ENCODE measurements at places on chromosomes 11 and 22. TPM values are rescaled to one million over a fixed set of nuclear protein-coding genes. Genes with fewer than 3 reads are reported as not detected.

Gene OR2AG2
- total RNA-seq: 0.29 TPM

Gene BEST1
- 0.61 TPM for total RNA-seq

Gene PRPF19
- total RNA-seq: 142 TPM

DNA sequence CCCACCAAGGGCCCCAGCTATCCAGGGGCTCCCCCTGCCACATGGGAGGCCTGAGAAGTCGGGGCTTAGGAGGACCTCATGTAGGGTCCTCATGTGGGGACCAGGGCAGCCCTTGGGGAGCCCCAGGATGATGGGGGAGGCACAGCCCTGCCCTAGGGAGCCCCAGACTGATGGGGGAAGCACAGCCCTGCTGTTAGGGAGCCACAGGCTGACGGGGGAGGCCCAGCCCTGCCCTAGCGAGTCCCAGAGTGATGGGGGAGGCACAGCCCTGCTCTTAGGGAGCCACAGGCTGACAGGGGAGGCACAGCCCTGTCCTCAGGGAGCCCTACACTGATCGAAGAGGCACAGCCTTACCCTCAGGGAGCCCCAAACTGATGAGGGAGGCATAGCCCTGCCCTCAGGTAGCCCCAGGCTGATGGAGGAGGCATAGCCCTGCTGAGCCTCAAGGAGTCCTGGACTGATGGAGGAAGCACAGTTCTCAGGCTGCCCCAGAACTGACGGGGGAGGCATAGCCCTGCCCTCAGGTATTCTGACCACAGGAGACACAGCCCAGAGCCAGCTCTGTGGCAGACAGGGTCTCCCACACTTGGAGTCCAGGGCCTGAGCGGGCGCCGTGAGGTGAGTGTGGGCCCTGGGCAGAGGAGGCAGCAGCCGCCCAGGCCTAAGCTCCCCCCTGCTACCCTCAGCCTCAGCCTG, 10.8 kb downstream of the PRR33 start:
- peak; percentile 3 for DNase-seq
- H3K36me3 ChIP-seq: no peaks in the 10 kb centered on the region
- no peak overlapping the region for H3K27ac ChIP-seq
- H3K27me3 ChIP-seq: no peaks in the 10 kb centered on the region
- no peak overlapping the region for H3K4me3 ChIP-seq

DNA sequence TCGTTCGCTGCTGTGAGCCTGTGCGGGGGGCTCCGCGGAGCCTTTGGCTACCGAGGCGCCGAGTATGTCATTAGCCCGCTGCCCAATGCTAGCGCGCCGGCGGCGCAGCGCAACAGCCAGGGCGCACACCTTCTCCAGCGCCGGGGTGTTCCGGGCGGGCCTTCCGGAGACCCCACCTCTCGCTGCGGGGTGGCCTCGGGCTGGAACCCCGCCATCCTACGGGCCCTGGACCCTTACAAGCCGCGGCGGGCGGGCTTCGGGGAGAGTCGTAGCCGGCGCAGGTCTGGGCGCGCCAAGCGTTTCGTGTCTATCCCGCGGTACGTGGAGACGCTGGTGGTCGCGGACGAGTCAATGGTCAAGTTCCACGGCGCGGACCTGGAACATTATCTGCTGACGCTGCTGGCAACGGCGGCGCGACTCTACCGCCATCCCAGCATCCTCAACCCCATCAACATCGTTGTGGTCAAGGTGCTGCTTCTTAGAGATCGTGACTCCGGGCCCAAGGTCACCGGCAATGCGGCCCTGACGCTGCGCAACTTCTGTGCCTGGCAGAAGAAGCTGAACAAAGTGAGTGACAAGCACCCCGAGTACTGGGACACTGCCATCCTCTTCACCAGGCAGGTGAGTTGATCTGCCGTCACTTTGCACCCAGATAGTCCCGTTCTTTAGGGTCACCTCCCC, 1.0 kb downstream of the ADAMTS15 start:
- no peak for DNase-seq
- peaks cover 3% of the 10 kb centered on the region for H3K4me1 ChIP-seq
- no peak overlapping the region for H3K27ac ChIP-seq
- H3K36me3 ChIP-seq: no peaks in the 10 kb centered on the region

DNA sequence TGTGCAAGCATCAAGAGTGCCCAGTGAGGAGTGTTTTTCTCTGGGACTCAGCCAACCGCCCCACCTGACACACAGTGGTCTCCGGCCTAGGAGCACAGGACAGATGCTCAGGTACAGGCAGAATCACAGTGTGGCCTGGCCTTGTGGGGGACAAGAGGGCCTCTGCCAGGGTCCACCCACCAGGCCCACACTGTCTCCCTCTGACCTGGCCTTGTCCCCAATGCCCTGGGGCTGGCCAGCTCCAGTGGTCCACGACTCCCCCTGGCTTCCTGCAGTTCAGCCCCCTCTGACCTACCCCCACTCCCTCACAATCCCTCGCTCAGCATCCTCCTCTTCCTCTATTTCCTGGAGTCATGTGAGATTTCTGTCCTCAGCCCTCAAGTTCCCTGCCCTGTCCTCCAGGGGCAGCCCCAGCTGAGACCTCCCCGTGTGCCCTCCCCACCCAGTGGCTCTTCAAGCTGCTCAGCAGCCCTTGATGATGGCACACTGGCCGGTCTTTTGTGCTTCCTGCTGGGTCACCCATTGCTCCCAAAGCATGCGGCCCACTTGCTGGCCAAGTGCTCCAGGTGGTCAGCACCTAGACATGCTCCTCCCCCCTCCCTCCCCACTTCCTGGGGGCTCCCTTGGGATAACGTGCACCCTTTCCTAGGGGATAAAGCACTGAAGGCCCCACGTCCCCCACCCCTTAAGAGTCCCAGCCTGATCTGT, 1.7 kb downstream of the TSSK2 start:
- no peaks in the 10 kb centered on the region for H3K27me3 ChIP-seq
- DNase-seq: no peak
- no peak overlapping the region for H3K27ac ChIP-seq
- H3K4me1 ChIP-seq: no peaks in the 10 kb centered on the region
- H3K36me3 ChIP-seq: peaks cover 26% of the 10 kb centered on the region
- H3K4me3 ChIP-seq: no peak overlapping the region

- H3K27ac ChIP-seq: no peak overlapping the region
- peak; percentile 93 for DNase-seq
- no peaks in the 10 kb centered on the region for H3K27me3 ChIP-seq
These were observed 21.9 kb upstream of the SCN2B start for GRCh38 chr11:118198370-118198769.

GRCh38 chr11:104995001-104995408, 26.6 kb upstream of the CASP4 start:
- H3K27me3 ChIP-seq: no peaks in the 10 kb centered on the region
- H3K36me3 ChIP-seq: no peaks in the 10 kb centered on the region

- H3K27me3 ChIP-seq: peaks cover 3% of the 10 kb centered on the region
- H3K4me3 ChIP-seq: no peak overlapping the region
- H3K27ac ChIP-seq: no peak overlapping the region
- peak; percentile 90 for DNase-seq
- peaks cover 6% of the 10 kb centered on the region for H3K4me1 ChIP-seq
These were observed 5.0 kb upstream of the PICK1 start for GRCh38 chr22:38051900-38052862.

- H3K36me3 ChIP-seq: no peaks in the 10 kb centered on the region
- no peak overlapping the region for H3K4me3 ChIP-seq
- peaks cover 6% of the 10 kb centered on the region for H3K27me3 ChIP-seq
- no peak for DNase-seq
- no peak overlapping the region for H3K27ac ChIP-seq
These were observed 55.8 kb upstream of the PRODH start for GRCh38 chr22:18991821-18992442.

DNA sequence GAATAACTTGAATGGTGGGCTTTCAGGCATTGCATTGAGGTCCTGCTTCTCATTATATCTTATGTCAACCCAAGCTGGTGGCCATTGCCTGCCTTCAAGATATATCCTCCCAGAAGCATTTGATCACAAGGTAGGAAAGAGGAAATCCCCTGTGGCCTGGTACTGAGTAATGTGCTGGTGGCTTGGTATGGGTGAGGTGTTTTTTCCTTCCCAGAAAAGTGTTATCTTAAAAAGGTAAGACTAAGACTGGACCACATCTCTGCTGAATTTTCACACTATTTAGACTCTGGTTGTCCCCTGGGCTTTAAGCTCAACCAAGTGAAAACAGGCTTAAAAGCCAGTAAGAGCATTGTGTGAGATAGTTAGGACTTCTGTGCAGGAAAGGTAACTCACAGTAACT, 3.7 kb downstream of the INSC start:
- H3K4me1 ChIP-seq: peaks cover 23% of the 10 kb centered on the region
- DNase-seq: peak; percentile 60
- no peak overlapping the region for H3K27ac ChIP-seq
- no peak overlapping the region for H3K4me3 ChIP-seq

GRCh38 chr11:115158053-115158452, 346.2 kb downstream of the CADM1 start:
- H3K4me1 ChIP-seq: peaks cover 3% of the 10 kb centered on the region
- H3K36me3 ChIP-seq: no peaks in the 10 kb centered on the region
- H3K4me3 ChIP-seq: no peak overlapping the region
- DNase-seq: no peak

GRCh38 chr11:93858121-93858775, 7.8 kb upstream of the VSTM5 start:
- no peak overlapping the region for H3K4me3 ChIP-seq
- no peaks in the 10 kb centered on the region for H3K4me1 ChIP-seq
- no peak overlapping the region for H3K27ac ChIP-seq
- DNase-seq: no peak
- H3K27me3 ChIP-seq: peaks cover 3% of the 10 kb centered on the region

Measured in activated CD8-positive, alpha-beta T cell treated with anti-CD3 and anti-CD28 coated beads for 36 hours (primary cell).